Right ventricle myocardium superior (tissue), 1 donor: ENCODE measurements at places on chromosomes 7 and 10.

GRCh38 chr10:100509241-100509840 lies 10.3 kb downstream of the SEC31B start:
- no peak for DNase-seq

DNA sequence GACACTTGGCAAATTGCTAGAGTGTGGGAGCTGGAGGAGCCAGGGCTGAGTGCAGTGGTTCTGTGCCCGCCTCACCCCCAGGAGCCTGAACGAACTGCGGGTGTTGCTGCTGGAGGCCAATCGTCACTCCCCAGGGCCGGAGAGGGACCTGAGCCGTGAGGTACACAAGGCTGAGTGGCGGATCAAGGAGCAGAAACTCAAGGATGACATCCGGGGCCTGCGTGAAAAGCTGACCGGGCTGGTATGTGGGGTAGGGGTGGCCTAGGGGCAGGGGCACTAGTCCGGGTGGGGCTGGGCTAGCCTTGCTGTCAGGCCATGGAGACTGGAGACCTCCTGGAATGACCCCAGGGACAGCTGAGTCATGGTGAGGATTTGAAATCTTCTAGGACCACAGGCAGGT lies 56.7 kb upstream of the GTF2IRD1 start:
- no peak for DNase-seq

DNA sequence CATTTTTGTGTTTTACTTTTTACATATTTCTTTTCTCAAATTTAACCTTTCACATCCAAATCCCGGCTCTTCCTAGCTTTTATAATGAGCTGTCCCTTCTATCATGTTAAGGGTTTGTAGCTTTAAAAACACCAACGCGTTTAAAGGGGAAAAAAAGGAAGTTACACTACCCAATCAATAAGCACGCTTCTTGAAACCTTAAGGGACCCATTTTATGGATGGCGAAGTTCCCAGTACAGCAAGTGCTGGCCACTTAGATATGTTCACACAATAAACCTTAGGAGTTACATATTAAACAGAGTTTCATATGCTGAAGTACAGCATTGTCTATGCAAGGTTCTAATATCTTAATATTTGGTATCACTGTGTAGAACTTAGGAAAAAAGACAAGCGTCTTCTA lies 1.8 kb downstream of the GNG11 start:
- DNase-seq, result no peak

DNA sequence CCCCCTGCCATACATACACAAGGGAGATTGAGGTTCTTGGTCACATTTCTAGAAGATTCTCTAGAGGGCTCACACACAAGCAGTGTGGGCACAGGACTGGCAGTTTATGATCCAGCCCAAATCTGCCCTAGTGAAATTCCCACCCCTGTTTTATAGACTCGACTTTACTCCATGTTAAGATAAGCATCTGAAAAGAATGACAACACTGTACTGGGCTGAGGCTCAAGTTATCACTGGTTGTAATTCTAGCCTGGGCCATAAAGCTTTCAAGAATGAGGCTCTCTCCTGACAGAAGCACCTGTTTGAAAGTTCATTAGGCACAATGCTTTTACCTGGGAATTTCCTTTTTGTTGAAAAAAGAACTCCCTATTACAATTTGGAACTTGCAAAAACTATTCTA lies 195.6 kb upstream of the GLI3 start:
- no peak for DNase-seq

DNA sequence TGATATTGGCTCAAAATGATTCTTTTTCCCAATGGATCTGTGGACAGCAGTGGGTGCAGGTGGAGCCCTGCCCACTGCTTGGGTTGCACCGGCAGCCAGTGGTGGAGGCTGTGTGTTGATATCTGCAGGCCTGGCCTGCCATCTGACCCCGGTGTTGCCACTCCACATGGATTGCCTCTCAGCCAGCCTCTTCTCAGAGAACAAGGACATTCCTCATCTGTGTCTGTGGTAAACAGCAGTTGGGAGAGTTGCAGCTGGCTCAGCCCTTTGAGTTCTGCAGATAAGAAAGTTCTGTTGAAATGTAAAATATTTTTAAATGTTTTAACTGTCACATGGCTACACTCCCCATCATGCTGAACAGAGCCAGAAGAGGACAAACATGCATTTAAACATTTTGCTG lies 374.9 kb upstream of the CELF2 start:
- DNase-seq, result peak; percentile 87

- peak; percentile 13 for DNase-seq
Measured at GRCh38 chr10:101576211-101576863, 11.7 kb downstream of the POLL start.

DNA sequence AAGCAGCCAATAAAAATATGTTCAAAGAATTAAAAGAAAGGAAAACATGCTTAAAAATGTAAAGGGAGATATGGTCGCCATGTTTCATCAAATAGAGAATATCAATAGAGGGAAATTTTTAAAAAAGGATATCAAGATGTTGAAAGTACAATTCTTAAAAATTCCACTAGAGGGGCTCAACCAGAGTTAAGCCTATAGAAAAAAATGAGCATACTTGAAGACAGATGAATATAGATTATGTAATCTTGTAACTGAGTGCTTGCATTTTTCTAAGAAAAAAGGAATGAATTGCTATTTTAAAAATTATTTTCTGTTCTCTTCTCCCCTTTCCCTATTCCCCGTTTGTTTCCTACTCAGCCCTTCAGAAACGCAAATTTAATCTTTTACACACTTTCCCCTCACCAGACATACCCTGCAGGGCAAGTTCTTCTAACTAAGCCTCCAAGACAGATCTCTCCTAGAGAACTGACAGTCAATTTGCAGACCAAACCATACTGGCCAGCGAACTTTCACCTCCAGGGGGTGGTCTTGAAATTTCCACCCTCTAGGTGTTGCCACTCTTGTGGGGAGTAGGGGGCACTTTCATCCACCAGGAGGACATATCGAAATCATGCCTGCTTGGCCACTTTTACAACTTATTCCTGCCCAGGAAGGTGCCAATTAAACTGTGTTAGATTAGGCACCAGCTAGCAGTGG lies 67.7 kb downstream of the NSUN6 start:
- no peak for DNase-seq

DNA sequence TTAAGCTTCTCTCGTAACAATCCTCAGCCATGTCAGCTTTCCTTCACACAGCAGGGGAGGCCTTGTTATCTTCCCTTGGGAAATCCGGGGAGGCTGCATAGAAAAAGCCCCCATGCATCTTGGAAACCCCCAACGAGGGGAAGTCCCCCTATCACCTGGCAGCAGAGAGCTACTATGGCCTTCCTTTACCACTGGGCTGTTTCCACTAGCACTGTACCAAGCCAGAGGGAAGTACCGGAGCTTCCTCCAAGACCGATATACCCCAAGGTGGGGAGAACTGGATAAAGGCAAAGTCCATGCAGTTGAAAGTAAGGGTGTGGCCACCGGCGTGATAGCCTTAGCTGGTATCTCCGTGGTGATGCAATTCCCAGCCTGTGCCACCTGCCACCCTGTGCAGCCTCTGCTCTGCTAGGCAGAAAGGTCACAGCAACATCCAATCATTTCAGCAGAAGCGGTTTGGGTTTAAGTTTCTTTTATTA lies 4.4 kb upstream of the CLIP2 start:
- no peak for DNase-seq

- DNase-seq, result no peak
Measured at GRCh38 chr7:155237297-155237696, 60.4 kb upstream of the INSIG1 start.

DNA sequence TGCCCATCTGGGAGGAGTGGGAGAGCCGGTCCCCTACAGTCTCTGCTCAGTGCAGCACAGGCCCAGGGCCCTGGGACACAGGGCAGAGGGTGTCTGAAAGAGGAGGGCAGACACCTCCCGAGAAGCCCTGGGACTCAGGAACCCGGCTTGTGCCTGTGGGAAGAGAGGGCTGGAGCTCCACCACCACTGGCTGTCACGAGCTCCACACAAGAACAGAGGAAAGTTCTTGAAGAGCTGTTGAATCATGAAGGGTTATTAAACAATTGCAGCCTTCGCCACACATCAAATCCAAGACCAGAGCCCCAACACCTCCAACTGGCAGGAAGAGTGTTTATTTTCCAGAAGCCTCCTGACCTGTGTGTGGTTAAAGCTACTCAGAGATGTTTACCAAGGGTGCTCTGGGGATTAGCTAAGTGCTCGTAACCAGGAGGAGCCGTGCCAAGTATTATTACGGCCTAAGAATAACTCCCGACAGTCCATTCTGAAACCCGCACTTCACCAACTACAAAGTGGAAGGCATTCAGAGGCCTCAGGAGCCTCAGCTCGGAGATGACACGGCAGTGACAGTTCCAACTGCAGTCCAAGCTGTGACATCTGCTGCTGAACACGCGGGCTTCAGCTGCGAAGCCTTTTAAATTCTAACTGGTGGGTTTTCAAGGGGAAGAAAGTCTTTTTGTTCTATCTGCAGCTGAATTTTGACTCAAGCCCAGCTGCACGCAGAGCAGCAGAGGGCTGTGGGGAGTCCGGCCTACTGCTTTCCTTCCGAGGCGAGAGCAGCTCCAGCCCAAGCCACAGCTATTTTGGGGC lies 75.1 kb downstream of the MAD1L1 start:
- DNase-seq, result peak; percentile 45

DNA sequence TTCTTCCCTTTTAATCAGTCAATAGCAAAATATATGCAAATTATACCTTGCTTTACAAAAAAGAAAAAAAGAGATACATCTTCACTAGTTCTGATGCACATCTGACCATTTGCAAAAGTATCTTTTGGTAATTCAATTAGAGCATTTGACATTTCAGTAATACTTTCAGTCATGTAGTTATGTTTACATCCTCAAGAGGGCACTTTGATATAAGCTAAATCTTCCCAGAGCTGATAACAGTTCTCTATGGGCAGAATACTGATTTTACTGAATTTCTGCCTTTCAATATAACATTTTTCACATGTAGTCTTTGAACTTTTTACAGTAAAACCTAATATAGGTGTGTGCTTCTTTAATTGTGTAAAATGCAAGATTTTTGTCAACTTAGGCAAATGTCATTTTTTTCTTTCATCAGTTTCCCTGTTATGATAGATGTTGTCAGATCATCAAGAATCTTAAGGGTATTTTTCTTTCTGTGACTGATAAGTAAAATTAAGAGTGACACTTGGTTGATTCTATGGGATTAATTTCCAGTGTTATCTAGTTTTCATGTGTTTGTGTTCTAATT lies 703.5 kb upstream of the SEMA3D start:
- no peak for DNase-seq

GRCh38 chr10:6769704-6770417 lies 189.8 kb upstream of the PRKCQ start:
- no peak for DNase-seq

- no peak for DNase-seq
Measured at GRCh38 chr7:44210107-44210506, 9.3 kb downstream of the YKT6 start.

DNA sequence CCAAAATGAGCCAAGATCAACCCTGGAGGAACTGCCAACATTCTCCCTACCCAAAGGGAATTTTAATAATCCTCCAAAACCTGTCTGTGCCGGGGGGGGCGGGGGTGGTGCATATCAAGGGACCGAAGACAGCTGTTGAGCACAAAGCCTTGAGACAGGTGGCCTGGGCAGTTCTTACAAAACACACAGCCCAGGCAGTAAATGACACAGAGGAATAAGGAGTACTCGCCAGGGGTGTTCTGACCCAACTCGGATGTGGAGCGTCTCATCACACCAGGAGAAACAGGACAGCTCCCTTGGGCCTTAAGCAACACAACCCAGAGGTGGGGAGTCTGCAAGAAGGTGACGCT lies 35.6 kb downstream of the PLAC9 start:
- DNase-seq, result no peak

GRCh38 chr7:92653136-92653535 lies 62.9 kb upstream of the FAM133B start:
- DNase-seq, result no peak

- no peak for DNase-seq
Measured at GRCh38 chr7:121546632-121547543, 150.8 kb upstream of the FAM3C start.

- DNase-seq, result no peak
Measured at GRCh38 chr10:19263262-19263661, 214.7 kb downstream of the MALRD1 start.

DNA sequence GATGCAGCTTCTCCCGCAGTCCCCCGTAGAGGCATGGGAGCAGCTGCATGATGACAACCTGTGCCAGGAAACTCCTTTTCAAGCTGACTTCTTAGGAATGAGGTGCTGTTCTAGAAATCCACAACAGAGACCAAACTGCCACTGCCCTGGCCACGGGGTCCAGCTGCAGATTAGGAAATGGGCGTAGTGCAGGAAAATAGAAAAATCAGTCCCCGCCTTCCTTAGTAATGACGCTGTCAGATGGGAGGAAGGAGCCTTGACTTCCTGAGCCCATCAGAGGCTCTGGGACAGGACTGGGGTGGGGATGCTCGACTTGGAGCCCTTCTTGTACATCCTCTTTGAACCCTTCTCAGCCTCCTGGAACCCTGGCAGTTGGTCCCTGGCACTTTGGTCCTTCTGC lies 227.8 kb upstream of the GRB10 start:
- DNase-seq, result no peak

- no peak for DNase-seq
Measured at GRCh38 chr7:79298145-79298760, 155.2 kb downstream of the MAGI2 start.

DNA sequence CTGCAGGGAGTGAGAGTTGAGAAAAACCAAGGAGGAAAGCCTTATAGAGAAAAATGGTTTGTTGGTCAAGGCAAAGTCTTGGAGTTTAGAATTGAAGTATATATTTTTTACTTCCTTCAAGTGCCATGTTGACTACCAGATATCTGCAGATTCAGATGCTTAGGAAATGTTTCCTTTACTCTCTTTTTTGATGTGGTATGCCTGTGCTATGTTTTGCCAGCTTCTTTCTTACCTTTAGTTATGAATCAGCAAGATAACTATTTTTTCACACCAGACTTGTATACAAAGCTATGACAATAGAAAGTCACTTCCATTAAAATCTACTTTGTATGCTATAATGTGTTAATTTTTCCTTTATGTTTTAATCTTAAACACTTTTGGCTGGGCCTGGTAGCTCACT lies 3.6 kb downstream of the R3HCC1L start:
- no peak for DNase-seq

- peak; percentile 64 for DNase-seq
Measured at GRCh38 chr10:30583778-30584415, 45.7 kb downstream of the LYZL2 start.

DNA sequence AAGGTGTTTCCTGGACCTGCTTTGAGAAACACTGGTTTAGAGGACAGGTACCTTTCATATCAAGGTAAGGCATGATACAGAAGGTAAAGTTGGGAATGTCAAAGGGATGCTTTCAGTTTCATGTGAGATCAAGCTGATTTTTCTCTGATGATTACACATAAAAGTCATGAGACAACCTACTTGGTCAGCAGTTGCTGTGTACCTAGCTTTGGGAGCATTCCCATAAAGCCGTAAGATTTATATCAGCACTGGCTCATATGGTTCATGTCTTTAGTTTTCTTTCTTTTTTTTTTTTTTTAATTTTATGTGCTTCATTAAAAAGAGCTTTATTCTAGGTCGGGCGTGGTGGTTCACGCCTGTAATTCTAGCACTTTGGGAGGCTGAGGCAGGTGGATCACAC lies 265.3 kb upstream of the LRGUK start:
- no peak for DNase-seq

- no peak for DNase-seq
Measured at GRCh38 chr7:5408777-5409176, 14.9 kb downstream of the TNRC18 start.

GRCh38 chr7:75758491-75758890 lies 13.5 kb downstream of the CCL26 start:
- DNase-seq, result no peak

GRCh38 chr10:17737027-17737965 lies 14.7 kb upstream of the TMEM236 start:
- DNase-seq, result peak; percentile 56
